ENCODE measurements at places on chromosomes 11 and 22. TPM values are rescaled to one million over a fixed set of nuclear protein-coding genes. Genes with fewer than 3 reads are reported as not detected.

DNA sequence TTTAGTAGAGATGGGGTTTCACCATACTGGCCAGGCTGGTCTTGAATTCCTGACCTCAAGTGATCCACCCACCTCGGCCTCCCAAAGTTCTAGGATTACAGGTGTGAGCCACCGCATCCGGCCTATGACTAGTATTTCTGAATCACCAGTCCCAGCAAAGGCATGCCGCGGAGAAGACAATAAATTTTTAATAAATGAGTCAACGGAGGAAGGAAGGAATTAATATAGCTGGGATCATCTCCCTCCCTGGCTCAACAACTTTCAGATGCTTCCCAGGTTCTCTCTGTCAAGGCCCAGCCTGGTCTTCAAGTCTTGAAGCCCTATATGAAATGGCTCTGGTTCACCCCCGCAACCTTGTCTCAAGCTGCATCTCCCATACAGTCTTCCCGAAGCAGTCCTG lies 45.7 kb downstream of the CYTH4 start:
- no peak for DNase-seq

DNA sequence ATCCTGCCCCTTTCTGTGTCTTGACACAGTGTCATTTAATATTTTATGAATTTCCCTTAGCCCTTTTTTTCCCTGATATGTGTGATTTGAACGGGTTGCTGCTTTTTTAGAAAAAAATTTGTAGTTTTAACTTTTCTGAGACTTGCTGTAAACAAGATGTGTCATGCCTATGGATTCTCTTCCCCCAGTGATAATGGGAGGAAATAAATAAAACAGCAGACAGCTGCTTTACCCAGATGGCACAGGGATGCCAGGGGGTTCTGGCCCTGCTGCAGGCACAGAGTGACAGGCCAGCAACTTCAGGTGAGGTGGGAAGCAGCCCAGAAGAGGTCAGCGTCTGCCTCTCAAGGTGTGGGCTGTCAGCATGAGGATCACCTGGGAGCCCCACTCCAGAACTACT lies 266.9 kb downstream of the KIRREL3 start:
- no peak for DNase-seq

GRCh38 chr11:1924646-1925372 lies 5.3 kb downstream of the TNNT3 start:
- no peak for DNase-seq

GRCh38 chr11:35938231-35938630 lies 5.6 kb upstream of the LDLRAD3 start:
- DNase-seq = no peak

GRCh38 chr11:67311556-67312082 lies 8.3 kb downstream of the SSH3 start:
- no peak for DNase-seq

DNA sequence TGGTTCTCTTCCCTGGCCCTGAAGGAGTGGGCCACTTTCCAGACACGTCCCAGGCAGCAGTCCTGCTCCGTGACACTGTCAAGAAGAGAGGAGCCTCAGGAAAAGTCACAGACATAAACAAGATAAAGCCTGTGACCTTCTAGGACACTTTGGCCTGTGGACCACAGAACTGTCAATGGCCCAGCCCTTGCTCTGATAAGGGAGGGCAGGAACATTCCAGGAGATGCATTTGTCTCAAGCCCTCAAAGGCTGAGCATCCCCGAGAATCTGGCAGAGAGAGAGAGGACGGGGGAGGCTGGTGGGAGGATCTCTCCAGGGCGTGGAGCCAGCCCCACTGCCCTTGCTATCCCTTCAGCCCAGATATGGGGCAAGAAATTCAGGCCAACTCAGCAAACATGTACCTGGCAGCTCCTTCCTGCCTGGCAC lies 476.4 kb downstream of the INSC start:
- DNase-seq = no peak

DNA sequence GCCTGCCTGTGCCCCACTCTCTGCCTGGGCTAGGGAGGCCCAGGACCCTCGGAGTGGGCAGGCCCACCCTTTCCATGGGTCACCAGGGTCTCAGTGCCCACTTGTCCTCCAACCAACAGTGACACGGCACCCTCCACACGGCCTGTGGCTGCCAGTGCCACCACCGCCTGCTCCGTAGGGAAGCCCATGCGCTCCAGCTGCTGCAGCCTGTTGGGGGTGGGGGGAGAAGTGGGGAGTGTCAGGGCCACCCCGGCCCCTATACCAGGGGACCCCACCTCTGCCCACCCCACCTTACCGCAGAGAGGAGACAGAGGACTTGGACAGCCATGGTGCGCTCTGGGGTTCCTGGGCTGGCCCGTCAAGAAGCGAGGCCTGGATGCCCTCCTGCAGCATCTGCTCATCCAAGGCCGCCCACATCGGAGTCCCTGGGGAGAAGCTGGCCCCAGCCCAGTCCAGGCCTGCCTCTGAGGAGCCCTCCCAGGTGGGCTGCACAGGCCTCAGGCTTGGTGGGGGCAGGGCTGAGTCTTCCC lies 7.7 kb downstream of the RHBDD3 start:
- DNase-seq = no peak

- no peak for DNase-seq
These were observed 11.3 kb downstream of the CUL5 start for GRCh38 chr11:108019870-108020540.

- DNase-seq = no peak
These were observed 761.9 kb downstream of the DLG2 start for GRCh38 chr11:84865257-84865656.

- DNase-seq = no peak
These were observed 49.7 kb downstream of the OTOG start for GRCh38 chr11:17596711-17597110.

- DNase-seq = no peak
These were observed 46.1 kb downstream of the RASSF10 start for GRCh38 chr11:13055200-13055599.

GRCh38 chr22:22155146-22155545 lies 89.4 kb upstream of the VPREB1 start:
- no peak for DNase-seq

GRCh38 chr11:19430754-19431398 lies 190.1 kb upstream of the E2F8 start:
- no peak for DNase-seq

GRCh38 chr11:56103210-56103737 lies at the start of gene OR8H2:
Gene OR8H2, plus strand, starts transcription at chr11:56103687. Its CDS starts 1,356 bp downstream, at chr11:56105043.
- DNase-seq = no peak

- DNase-seq = no peak
These were observed 37.4 kb downstream of the SMIM38 start for GRCh38 chr11:69193151-69193550.

Gene CREB3L1
- 13.2 TPM for polyA plus RNA-seq

Gene APOA5
- polyA plus RNA-seq = not detected

Gene MMP12
- 3.7 TPM for polyA plus RNA-seq

Gene SYCE3
- not detected for polyA plus RNA-seq

Measured in right renal cortex interstitium (tissue), 3 donors.